ENCODE measurements at places on chromosomes 12 and 14.
A peak's percentile ranks its signal among the peaks of the same experiment; 100 is the strongest.

DNA sequence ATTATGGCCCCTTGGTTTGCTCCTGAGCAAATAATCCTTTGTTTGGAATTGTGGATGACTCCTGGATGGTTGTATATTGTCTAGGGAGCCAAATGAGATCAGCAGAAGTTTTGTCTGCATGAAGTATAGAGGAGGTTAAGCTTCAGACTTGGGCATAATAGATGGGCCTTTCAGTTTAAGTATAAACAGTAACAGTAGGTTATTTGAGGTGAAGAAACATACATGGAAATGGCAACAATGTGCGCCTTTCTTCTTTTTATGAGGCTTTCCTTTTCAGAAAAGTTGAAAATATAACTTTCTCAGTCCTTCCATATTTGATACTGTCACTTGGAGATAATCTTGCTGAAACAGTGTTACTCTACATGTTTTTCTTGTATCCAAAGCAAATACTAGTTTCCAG is 63.7 kb upstream of the PPP1R12A start:
- DNase-seq: no peak

- peak; percentile 29 for DNase-seq
These were observed 480.9 kb upstream of the TMEM132C start for GRCh38 chr12:127785986-127786590.

- DNase-seq: no peak
These were observed 14.3 kb downstream of the YBX3 start for GRCh38 chr12:10708862-10709261.

- no peak for DNase-seq
These were observed 415.0 kb upstream of the FBXO33 start for GRCh38 chr14:39847194-39847593.

- no peak for DNase-seq
These were observed 90.0 kb downstream of the BCL11B start for GRCh38 chr14:99181804-99182520.

DNA sequence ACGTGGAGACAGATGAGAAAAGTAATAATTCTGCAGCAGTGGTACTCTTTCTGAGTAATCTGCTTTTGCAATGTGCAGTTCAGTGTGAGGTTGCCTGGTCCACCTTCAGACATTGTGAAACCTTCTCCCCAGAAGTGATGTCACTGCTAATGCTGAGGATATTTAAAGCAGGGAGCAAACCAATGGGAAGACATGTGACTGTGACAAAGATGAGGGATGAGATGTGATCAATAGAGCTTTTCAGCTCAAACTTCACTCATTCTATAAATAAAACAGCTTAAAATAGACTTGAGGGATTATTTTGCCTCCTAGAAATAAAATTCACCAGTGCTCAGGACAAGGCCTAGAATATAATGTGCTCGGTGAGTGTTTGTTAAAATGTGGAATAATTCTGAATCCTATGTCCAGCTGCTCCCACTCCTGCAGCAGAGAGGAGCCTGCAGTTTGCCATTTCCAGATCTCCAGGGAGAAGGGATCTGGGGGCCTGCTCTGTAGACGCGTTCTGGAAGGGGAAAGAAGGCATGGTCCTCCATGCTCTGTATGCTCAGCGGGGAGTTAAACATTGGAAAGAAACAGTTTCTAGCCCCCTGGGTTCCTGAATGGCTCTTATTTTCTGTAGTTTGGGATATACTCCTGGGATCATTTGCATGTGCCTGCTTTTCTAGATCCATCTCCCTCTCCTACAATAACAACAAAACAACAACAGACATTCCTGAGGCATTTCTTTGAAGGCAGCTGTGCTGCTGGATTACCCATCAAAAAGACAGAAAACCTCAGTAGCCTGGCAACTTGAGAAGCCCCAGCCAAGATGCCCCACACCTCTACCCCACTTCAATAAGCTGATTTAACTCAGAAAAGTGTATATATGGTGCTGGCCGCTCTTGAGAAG is 8.9 kb downstream of the SLC7A8 start:
- no peak for DNase-seq
